ENCODE measurements at places on chromosomes 13 and 19.

- peak; percentile 69 for DNase-seq
Measured at GRCh38 chr19:16185768-16186123, 536 bp downstream of the FAM32A start.

GRCh38 chr13:101327871-101328270, 88.4 kb downstream of the NALCN start:
- no peak for DNase-seq

DNA sequence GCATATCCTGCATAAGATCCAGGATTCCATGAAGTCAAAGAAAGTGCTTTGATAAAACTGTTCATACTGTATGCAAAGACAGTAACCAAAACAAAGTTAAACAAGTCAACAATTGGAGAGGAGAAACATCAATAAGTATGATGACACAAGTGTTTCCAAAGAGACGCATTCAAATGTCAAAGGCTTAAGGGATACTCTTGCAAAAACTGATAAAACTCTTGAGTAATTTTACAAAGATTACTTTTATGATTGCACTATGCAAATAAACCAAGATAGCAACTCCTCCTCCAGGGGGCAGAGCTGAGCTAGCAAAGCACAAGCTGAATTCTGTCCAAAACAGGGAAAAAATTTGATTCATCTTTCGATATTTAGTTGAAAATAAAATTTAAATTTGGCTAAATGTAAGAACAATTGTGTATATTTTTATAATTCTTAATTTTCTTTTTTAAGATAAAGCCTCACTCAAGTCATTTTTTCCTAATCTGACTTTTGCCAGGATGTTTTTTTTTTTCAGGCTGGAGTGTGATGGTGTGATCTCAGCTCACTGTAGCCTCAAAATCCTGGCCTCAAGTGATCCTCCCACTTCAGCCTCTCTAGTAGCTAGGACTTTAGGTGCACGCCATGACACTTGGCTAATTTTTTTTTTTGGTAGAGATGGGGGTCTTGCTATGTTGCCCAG, 84.0 kb downstream of the MZT1 start:
- peak; percentile 45 for DNase-seq

DNA sequence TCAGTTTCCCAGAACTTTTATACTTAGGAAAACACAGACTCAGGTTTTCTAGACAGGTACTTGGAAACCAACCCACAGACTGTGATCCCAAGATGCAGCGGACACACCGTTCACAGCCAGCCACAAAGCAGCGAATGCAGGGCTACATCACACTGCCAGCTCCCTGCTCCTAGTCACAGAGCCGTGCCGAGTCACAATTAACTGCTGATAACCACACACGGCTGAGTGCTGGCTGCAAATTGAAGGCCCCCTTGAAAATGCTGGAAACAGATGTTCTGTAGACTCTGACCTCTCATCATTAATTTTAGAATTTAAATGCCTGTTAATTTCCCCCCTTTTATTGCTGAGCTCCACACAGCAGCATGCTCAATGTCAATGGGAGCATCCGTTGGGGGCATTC, 78.6 kb upstream of the SIAH3 start:
- DNase-seq = no peak

All from activated T-cell treated with anti-CD3 and anti-CD28 coated beads, Interleukin-2, amount 50 U/mL, for 24 hours (primary cell).